Activated T-helper 17 cell treated with anti-CD3 and anti-CD28 coated beads, Interleukin-2, amount 50 U/mL, for 72 hours (primary cell): ENCODE measurements at places on chromosomes 2 and 18. TPM values are rescaled to one million over a fixed set of nuclear protein-coding genes. Genes with fewer than 3 reads are reported as not detected.
A peak's percentile ranks its signal among the peaks of the same experiment; 100 is the strongest.

- H3K27me3 ChIP-seq: no peaks in the 10 kb centered on the region
- no peak overlapping the region for H3K27ac ChIP-seq
- no peaks in the 10 kb centered on the region for H3K36me3 ChIP-seq
- H3K4me1 ChIP-seq: no peaks in the 10 kb centered on the region
- ATAC-seq: no peak
Measured at GRCh38 chr2:18771212-18771611, 181.8 kb upstream of the NT5C1B start.

NCOA1 gene
- total RNA-seq: 29.7 TPM

- H3K27ac ChIP-seq: no peak overlapping the region
- H3K4me1 ChIP-seq: no peaks in the 10 kb centered on the region
- H3K4me3 ChIP-seq: no peak overlapping the region
Measured at GRCh38 chr2:53505826-53506225, 261.8 kb upstream of the CHAC2 start.

DNA sequence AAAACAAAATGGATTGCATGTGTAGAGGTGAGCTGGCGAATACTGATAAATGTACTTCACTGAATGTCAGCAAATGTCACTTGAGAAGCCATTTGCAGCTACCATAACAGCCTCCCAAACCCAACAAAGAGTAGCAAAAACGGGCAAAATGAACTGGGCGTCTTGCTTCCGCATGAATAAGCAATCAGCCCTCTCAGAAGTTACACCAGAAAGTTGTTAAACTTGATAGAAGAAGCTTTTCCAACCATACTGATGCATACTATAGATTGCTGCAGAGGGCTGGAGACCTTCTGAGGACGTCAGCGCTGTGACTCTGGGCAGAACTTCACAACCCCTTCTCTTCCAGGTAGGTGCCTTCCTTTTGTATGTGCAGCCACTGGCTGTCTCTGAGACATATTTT lies 18.7 kb upstream of the SIX3 start:
- H3K27ac ChIP-seq: no peak overlapping the region
- no peak overlapping the region for H3K4me3 ChIP-seq
- no peaks in the 10 kb centered on the region for H3K36me3 ChIP-seq
- peaks cover 4% of the 10 kb centered on the region for H3K4me1 ChIP-seq
- peaks cover 84% of the 10 kb centered on the region for H3K27me3 ChIP-seq

- no peaks in the 10 kb centered on the region for H3K4me1 ChIP-seq
- H3K36me3 ChIP-seq: no peaks in the 10 kb centered on the region
- ATAC-seq: no peak
Measured at GRCh38 chr2:68118816-68119215, 38.9 kb upstream of the PNO1 start.

COX7A2L gene
- 94.8 TPM for total RNA-seq

PLCD4 gene
- 0.52 TPM for total RNA-seq

DNA sequence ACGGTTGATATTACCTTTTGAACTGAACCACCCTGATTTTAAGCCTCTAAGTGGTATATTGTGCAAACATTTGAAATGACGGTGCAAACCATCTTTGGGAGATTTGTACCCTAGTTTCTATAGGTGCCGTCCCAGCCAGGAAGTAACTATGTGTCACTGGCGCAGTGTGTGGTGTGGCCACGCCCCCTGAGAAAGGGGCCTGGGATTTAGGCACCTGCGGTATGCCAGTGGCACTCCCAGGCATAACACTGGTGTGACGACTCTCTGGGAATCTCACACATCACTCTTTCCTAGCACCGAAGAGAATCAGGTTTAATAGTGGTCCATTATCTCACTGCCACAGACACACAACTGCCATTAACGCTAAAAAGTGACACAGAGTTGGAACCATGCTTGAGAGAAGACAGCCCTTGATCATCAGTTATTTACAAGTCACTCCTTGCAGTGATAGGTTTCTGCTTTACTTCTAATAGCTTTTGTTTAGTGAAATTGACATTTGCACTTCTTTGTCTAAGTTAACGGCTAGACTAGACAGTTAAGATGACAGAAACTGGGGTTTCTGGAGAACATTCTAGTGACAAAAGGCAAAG lies 11.1 kb downstream of the AQP4 start:
- H3K36me3 ChIP-seq: no peaks in the 10 kb centered on the region
- no peak overlapping the region for H3K4me3 ChIP-seq
- no peak overlapping the region for H3K27ac ChIP-seq
- no peaks in the 10 kb centered on the region for H3K4me1 ChIP-seq

GRCh38 chr2:10864861-10865636 lies 46.7 kb upstream of the KCNF1 start:
- no peaks in the 10 kb centered on the region for H3K36me3 ChIP-seq
- H3K27ac ChIP-seq: no peak overlapping the region
- H3K4me3 ChIP-seq: peak overlapping the region; percentile 48
- peaks cover 11% of the 10 kb centered on the region for H3K27me3 ChIP-seq

DNA sequence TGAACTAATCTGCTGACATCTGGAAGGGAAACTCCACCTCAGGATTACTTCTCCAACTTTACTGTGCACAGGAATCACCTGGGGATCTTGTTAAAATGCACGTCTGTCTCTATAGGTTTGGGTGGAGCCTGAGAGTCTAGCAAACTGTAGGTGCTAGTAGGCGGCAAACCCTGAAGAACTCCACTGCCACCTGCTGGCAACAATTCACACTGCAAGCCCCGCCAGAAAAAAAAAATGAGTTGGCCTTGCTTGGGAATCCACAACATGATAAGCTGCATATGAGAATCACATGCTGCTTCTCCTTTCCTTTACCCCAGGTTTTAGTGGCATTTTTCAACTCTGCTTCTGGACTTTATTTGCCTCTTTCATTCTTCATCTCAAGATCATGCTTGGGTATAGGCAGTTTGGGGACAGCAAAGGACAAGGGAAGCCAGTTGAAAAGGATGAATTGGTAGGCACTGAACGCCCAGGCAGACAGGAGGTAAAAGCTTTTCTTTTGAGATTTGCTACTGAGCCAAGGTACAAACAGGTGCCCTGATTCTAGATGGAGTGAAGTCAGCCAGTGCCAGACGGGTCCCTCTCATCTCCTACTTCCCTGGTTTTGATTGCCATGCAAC lies 88.8 kb downstream of the VIT start:
- no peaks in the 10 kb centered on the region for H3K36me3 ChIP-seq
- no peak overlapping the region for H3K4me3 ChIP-seq
- no peaks in the 10 kb centered on the region for H3K4me1 ChIP-seq
- H3K27me3 ChIP-seq: peaks cover 12% of the 10 kb centered on the region

DNA sequence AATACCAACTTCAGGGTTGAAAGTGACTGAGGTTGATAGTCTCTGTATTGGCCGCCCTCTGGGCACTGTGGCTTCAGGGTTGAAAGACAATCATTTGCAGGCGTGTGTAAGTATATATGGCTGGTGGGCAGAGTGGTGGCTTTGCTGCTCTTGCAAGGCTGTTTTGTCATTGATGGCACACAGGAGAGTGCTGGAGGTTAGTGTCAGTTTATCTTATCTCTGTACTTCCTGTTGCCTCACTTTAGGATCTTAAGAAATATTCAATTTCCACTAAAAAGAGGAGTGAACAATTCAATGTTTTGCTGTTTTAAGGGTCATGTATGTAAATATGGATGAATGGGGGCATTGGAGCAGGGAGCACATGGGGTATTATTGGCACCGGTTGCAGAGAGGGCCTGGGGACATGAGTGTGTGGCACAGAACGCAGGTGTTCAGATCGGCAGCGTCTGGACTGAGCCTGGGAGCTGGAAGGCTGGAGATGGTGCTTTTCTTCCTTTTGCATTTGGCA lies 51.5 kb downstream of the NCK2 start:
- H3K27me3 ChIP-seq: no peaks in the 10 kb centered on the region
- ATAC-seq: peak; percentile 54
- peaks cover 69% of the 10 kb centered on the region for H3K4me1 ChIP-seq
- H3K27ac ChIP-seq: peak overlapping the region; percentile 93
- H3K4me3 ChIP-seq: peak overlapping the region; percentile 88

GRCh38 chr2:161243905-161244304 lies 64.3 kb upstream of the PSMD14 start:
- peak overlapping the region; percentile 89 for H3K4me3 ChIP-seq
- peaks cover 14% of the 10 kb centered on the region for H3K4me1 ChIP-seq
- ATAC-seq: no peak

- no peaks in the 10 kb centered on the region for H3K36me3 ChIP-seq
- no peaks in the 10 kb centered on the region for H3K4me1 ChIP-seq
- no peaks in the 10 kb centered on the region for H3K27me3 ChIP-seq
Measured at GRCh38 chr2:240620149-240620731, 5.0 kb upstream of the GPR35 start.

DNA sequence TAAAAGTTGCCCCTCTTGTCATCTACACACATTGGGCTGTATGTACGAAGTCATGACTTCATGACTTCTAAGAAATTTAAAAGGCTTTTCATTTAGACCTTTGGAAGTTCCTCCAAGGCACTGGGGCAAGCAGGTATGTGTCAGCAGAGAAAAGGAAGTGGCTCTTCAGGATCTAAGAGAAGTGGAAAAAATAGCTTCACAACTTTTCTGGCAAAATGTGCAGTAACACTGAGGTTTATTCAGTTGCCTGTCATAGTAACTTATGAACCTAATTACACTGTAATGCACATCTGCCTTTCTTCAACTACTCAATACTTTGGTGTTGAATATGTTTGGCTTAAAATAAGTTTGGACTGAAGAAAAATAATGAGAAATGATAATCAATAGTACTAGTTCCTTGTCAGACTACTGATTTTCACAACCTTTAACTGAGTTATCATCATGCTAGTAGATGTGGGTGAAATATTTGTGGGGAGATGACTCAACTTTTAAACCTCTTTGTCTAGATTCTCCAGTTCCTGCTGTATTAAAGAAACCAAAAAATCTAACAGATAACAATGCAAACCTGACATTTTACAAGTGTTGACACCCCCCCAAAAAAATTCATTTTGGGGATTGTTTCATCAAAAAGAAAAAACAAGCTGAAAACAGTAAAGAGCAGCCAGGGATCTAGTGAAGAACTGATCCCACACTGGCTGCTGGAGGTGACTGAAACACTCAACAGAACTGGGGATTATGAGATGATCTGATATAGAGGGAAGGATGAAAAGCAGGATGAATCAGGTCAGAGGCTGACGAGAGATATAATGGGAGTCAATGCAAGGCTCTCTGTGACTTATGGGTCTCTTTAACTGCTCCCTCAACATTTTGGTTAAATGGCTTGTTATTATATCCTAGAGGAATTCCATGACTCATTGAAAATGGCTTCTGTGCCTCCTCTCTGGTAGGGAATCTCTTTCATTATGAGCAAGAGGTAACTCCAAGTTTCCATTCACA lies 84.6 kb downstream of the COLEC12 start:
- peaks cover 6% of the 10 kb centered on the region for H3K27me3 ChIP-seq

- peak overlapping the region; percentile 15 for H3K4me3 ChIP-seq
- H3K27ac ChIP-seq: peak overlapping the region; percentile 65
Measured at GRCh38 chr2:47891369-47892337, 14.6 kb downstream of the FBXO11 start.

L3MBTL4 gene
- 0.19 TPM for total RNA-seq

DNA sequence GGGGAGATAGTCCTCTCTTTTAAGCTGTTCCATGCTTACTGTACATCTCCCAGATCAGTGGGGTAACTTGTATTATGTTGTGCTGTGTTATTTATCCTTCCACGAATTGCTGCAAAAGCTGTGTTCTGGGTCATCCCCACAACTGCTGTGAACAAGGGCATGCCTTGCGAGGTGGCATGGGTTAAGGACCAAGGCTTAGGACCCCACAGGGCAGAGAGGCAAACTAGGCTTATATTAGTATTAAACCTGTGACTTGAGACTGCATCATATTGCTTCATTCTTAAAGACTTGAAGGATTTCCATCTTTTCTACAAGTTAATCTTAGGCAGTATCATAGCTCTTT lies 19.9 kb downstream of the RND3 start:
- H3K4me3 ChIP-seq: no peak overlapping the region
- no peaks in the 10 kb centered on the region for H3K36me3 ChIP-seq
- peaks cover 7% of the 10 kb centered on the region for H3K27me3 ChIP-seq
- no peaks in the 10 kb centered on the region for H3K4me1 ChIP-seq
- no peak for ATAC-seq
- H3K27ac ChIP-seq: no peak overlapping the region

EPHA4 gene
- total RNA-seq: 8.0 TPM

ZNF2 gene
- 4.4 TPM for total RNA-seq

- H3K4me3 ChIP-seq: peak overlapping the region; percentile 50
- H3K36me3 ChIP-seq: peaks cover 4% of the 10 kb centered on the region
- H3K27me3 ChIP-seq: peaks cover 57% of the 10 kb centered on the region
Measured at GRCh38 chr2:72914589-72915319, 2.6 kb upstream of the EMX1 start.

CFC1 gene
- not detected for total RNA-seq

DNA sequence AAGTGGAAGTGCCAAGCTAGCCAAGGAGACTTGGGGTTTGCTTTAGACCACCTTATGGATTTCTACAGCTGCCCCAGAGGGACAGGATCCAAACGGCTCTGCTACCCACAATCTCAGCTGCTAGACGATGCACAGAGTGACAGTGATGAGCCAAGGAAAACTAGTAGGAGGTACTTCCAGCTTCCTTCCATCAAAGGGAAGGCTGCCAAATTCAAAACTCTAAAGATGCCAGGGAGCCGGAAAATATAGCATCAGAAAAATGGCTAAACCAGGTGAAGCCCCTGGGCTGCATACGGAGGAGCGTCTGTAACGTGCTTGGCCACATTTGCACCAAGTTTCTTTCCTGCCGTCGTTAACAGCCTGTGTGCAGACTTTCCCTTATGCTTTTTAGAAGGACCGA lies 245.5 kb upstream of the ZNF521 start:
- H3K4me3 ChIP-seq: no peak overlapping the region
- H3K27me3 ChIP-seq: peaks cover 11% of the 10 kb centered on the region
- no peak for ATAC-seq
- peaks cover 4% of the 10 kb centered on the region for H3K4me1 ChIP-seq
- no peak overlapping the region for H3K27ac ChIP-seq
